ENCODE measurements at places on chromosomes 5 and 9. TPM values are rescaled to one million over a fixed set of nuclear protein-coding genes. Genes with fewer than 3 reads are reported as not detected.

Gene CARTPT
- not detected for polyA plus RNA-seq

DNA sequence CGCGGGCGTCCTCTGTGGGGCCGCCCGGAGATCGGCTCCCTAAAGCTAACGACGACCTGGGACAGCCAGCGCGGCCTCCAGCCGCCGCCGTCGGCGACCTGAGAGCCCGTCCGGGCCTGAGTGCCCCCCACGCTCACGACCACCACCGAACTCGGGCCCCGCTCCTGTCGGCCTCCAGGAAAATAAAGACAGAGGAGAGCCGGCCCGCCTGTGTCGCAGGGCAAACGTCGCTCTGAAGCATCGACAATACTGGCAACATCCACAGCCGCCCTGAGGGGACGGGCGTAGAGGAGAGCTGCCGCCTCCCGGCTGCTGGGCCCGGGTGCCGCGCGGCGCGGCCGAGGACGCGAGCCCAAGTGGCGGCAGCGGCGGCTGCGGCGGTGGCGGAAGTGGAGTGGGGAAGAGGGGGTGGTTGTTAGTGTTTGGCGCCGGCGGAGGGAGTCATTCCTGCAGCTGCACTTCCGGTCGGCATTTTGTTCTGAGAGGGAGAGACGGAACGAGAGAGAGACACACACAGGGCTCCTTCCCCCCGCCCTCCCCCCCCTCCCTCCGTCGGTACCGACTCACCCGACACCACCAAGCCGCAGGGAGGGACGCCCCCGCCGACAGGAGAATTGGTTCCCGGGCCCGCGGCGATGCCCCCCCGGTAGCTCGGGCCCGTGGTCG is at the start of gene NIPBL:
TSS of gene NIPBL (plus strand) at position 471 of the 666 bp plus-strand sequence. CDS start 76,928 bp downstream, outside the sequence.
- peak within 1 kb of the TSS; percentile 98 for H3K27ac ChIP-seq
- H3K4me1 ChIP-seq: peaks cover 49% of the 10 kb centered on the region
- no peaks in the 10 kb centered on the region for H3K36me3 ChIP-seq
- no peaks in the 10 kb centered on the region for H3K27me3 ChIP-seq

Gene HIGD2A
- polyA plus RNA-seq: 276 TPM

GRCh38 chr5:22908586-22908985 is 55.4 kb upstream of the CDH12 start:
- no peak overlapping the region for H3K27ac ChIP-seq
- no peaks in the 10 kb centered on the region for H3K4me1 ChIP-seq
- no peaks in the 10 kb centered on the region for H3K36me3 ChIP-seq
- no peaks in the 10 kb centered on the region for H3K27me3 ChIP-seq
- DNase-seq: no peak
- no peak overlapping the region for H3K4me3 ChIP-seq

Gene JAK2
- polyA plus RNA-seq: 7.1 TPM

Gene IFNA10
- polyA plus RNA-seq: not detected

Gene TNFSF8
- polyA plus RNA-seq: 4.8 TPM
